ENCODE measurements at places on chromosomes 6 and 20.

- no peak for DNase-seq
These were observed 183.7 kb upstream of the JAG1 start for GRCh38 chr20:10857352-10858070.

GRCh38 chr20:22428051-22428450 lies 156.3 kb downstream of the FOXA2 start:
- no peak for DNase-seq

DNA sequence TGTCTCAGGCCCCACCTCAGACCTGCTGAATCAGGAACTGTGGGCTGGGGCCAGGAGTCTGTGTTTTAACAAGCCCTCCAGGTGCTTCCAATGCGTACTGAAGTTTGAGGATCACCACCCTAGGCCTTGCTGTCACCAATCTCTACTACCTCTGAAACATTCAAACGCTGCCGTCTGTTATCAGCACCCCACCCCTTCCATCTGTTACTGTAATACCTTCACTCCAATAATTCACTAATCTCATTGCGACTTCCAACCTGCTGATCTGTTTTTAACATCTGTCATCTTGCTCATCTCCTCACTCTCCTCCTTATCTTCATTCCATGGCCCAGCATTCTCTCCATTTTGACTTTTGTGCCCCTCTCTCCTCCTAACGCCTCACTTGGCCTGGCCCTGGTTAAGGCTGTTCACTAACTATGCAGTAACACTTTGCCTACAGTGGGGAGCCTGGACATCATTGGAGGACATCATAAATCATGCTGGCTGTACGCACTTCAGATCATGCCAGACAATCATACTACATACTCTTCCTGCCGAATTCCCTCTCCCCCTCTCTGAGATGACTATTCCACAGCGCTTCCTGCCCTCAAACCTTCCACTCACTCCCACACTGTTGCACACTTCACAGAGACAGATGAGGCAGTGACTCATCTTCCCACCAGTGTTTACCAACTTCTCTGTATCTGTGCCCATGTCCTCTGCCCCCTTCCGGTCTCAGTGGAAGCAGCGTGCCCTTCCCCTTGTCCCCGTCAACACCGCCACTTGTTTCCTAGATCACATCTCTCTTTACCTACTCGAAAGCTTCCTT lies 3.0 kb upstream of the GUCA1B start:
- DNase-seq, result no peak

- DNase-seq, result no peak
These were observed 518.1 kb downstream of the TFAP2A start for GRCh38 chr6:9896806-9897205.

GRCh38 chr6:138454981-138455706 lies 44.1 kb downstream of the NHSL1 start:
- DNase-seq, result no peak
